BJ (cell line): ENCODE measurements at places on chromosomes 3 and 15. TPM values are rescaled to one million over a fixed set of nuclear protein-coding genes. Genes with fewer than 3 reads are reported as not detected.

Gene ONECUT1
- not detected in 2 replicates for polyA plus RNA-seq

- DNase-seq = no peak
These were observed 4.1 kb upstream of the ECT2 start for GRCh38 chr3:172746475-172746874.

GRCh38 chr3:64278625-64279024, 53.4 kb upstream of the PRICKLE2 start:
- no peak for DNase-seq

- DNase-seq = no peak
These were observed 60.9 kb downstream of the SCN10A start for GRCh38 chr3:38755130-38755529.

- DNase-seq = no peak
These were observed 269.2 kb upstream of the LRTM1 start for GRCh38 chr3:55197021-55197420.

DNA sequence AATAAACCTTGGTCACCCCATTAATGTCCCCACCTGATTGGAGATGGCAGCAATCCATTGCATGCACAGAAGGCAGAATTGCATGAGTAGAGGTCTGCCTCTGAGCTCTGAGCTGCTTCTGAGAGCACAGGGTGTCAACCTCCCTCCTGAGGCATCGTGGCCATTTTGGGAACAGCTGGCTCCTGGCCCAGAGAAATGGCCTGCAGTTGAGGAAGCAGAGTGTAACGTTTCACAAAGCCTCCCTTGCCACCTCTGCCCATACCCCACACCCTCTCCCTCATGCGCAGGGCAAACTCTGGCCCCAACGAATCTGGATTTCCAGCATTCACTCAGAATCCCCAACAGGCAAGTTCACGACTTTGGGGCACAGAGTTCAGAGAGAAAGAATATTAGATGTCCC, 198.9 kb downstream of the ADAMTS9 start:
- no peak for DNase-seq

DNA sequence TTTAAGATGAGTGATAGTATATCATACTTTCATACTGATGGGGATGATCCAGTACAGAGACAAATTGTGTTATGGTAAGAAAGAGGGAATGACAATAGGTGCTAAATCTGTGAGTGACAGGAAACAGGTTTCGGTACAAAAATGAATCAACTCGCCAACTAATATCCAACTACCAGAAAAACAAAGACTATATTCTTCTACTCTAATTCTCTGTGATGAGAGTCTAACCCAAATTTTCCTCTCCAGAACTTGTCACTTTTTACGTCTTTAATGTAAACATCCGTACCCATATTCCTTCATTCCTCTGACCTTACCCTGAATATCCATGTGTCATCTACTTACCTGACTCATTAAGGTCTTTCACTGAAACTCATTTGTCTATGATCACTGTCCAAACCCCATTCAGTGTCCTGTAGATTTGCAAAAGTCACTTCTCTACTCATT, 39.6 kb downstream of the SCAPER start:
- no peak for DNase-seq

- DNase-seq = no peak
These were observed 35.8 kb downstream of the CPN2 start for GRCh38 chr3:194315088-194315964.

- no peak for DNase-seq
These were observed 15.3 kb downstream of the COPB2 start for GRCh38 chr3:139374099-139374498.
